ENCODE measurements at places on chromosomes 16 and 17.

DNA sequence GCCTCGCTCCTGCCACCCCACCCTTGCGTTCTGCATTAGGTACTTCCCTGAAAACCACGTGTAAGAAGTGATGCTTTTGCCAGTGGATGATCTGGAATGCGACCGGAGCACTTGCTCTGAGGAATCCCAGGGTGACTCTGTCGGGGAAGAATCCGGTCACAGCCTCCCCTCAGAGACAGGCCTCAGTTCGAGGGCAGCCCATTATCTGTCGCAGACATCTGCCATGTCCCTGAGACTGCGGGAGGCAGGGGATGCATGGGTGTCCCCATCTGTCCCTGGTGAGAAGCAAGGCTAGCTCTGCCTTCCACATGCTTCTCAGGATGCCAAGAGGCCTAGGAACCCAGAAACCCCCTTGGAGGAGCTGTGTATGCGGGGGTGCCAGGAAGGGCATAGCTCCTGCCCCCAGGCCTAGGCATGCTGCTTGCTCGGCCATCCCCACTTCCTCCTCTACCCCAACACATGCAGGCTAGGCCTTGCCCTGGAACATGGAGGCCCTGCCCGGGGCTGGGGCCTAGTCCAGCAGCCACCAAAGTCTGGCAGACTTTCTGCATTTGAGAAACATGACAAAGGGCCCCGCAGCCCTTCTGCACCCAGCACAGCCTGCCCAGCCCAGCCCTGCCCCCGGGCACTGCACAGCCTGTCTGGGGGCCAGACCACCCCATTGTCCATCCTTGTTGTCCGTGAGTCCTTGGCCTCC lies 20.5 kb downstream of the MNT start:
- DNase-seq: no peak

GRCh38 chr16:82396509-82396908 lies 226.5 kb upstream of the MPHOSPH6 start:
- no peak for DNase-seq

- DNase-seq: no peak
These were observed 1.9 kb downstream of the ZNF652 start for GRCh38 chr17:49359990-49360795.

GRCh38 chr17:8488901-8489300 lies 53.2 kb downstream of the NDEL1 start:
- no peak for DNase-seq

GRCh38 chr16:28903344-28904042 lies 21.5 kb downstream of the RABEP2 start:
- DNase-seq: no peak

GRCh38 chr16:9780831-9781230 lies 401.4 kb downstream of the GRIN2A start:
- no peak for DNase-seq

DNA sequence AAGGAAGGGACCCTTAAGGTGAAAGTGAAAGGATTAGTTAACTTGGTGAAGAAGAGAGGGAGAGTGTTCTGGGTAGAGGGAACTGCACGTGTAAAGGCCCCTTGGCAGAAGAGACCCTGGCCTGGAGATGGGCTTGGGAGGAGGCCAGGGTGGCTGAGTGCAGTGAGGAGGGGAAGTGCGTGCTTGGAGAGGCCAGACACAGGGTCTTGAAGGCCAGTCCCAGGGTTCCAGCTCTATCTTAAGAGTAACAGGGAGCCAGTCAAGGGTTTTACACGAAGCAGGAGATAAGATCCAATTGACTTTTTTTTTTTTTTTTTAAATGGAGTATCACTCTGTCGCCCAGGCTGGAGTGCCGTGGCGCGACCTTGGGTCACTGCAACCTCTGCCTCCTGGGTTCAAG lies 15.2 kb upstream of the DOK4 start:
- DNase-seq: no peak

DNA sequence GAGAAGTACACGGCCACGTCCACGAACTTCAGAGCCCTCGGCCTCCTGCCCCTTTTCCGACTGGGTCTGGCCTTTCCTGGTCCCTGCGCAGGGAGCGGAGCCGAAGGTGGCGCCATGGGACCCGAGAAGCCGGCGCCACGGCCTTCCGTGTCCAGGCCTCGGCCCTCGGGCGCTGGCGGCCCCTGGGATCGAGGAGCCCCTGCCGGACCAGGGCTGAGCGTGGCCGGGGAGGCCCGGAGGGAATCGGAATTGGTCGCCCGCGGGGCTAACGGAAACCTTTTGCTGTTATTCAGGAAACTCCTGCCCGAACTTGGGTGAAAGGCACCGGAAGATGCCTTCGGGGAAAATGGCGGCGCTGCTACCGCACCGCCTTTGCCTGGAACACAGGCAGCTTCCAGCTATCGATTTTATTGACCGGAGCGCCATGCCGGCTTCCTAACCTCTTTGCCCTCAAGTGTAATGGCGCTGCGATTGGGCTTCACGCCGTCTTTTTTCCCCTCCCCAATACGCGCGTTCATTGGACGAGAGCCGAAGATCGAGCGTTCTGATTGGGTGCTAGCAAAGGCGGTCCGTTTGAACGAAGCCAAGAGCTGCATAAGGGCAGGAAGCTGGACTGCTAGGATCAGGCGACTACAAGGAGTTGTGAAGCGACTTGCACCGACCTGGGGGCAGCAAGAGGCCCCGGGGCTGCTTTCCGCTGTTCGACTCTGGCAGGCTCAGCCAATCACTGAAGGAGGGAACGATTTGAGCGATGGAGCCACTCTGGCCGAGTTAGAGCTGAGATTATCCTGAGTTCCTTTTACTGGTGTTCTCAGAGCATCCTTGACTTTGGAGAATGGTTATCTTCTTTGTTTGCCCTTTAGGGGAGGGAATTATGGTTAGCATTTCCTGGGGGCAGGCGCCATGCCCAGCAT lies at the start of gene ZNF689:
TSS of gene ZNF689 (minus strand) at position 464 of the 914 bp plus-strand sequence. CDS start at position 116, 348 bp downstream.
- peak; percentile 96 for DNase-seq

DNA sequence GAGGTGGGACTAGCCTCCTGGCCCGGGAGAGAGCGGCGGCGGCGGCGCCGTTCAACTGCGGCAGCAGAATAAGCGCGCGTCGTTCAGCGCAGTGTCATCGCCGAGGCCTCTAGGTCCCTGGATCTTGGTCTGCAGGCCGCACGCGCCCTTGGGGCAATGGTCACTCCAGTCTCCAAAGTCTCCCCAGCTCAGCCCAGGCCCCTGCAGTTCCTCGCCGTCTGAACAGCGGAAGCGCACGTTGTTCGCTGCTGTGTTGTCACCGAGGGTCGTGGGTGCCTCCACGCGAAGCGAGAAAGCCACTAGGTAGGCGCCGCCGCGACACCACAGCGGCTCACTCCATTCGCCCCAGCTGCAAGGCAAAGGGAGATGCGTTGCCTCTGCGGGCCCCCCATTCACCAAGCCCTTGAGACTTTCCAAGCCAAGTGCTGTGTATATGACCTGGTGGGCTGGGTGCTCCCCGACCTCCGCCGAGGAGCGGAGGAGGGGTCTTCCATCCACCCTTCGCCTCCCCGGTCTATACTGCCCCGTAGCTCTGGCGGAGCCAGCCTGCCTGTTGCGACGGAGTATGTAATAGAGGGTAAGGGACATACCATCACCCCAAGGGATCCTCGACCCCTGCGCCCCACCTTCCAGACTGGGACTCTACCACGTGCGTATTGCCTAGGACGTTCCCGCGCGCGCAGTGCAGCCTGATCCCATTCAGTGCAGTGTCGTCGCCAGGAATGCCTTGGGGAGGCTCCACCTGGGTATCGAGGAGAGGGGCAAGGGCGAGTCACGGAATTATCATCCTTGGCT lies 656 bp downstream of the VMO1 start:
- DNase-seq: no peak

DNA sequence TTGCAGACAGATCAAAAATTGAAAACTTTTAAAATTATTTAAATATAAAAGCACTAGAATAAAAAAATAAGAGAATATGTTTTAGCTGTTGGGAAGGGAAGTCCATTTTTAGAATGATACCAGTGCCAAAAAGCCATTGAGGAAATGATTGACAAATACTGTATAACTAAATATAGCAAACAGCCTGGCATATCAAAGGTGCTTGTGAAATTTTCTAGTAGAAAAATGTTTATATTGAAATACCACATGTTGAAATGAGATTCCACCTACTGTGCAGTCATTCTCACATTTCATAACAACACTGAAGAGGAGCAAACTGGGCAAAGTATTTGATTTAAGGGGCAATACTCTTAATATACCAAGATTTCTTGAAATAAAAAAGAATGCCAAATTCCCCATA lies 183.5 kb downstream of the PHKB start:
- DNase-seq: no peak

DNA sequence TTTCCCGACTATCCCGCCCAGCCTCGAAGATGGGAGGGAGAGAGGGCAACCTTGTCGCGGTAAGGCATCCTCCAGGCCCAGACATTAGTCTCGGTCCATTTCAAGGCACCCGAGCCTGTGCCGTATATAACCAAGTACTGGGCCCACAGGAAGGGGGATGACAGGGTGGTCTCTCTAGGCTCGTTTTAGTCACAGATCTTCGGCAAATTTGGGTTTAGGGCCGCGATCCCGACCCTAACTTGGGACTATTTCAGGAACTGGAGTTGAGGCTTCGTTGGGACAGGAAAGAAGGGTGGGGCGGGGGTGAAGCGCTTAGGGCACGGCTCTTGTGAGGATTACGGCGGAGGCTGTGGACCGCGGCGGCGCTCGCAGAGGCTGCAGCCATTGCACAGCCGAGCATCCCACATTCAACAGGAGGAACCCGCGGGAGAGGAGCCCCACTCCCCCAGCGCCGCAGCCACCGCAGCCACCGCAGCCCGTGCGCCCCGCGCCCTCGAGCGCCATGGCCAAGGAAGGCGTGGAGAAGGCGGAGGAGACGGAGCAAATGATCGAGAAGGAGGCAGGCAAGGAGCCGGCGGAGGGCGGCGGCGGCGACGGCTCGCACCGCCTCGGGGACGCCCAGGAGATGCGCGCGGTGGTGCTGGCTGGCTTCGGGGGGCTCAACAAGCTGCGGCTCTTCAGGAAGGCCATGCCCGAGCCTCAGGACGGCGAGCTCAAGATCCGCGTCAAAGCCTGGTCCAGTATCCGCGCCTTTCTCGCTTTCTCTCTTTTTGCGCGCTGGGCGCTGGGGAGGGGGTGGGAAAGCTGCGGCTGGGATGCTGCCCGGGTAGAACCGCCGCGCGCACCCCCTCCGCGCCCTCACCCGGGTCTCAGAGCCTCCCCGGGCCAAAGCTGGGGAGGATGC lies at the start of gene VAT1L:
TSS of gene VAT1L (plus strand) at position 384 of the 904 bp plus-strand sequence. CDS start at position 503, 119 bp downstream.
- DNase-seq: peak; percentile 4

DNA sequence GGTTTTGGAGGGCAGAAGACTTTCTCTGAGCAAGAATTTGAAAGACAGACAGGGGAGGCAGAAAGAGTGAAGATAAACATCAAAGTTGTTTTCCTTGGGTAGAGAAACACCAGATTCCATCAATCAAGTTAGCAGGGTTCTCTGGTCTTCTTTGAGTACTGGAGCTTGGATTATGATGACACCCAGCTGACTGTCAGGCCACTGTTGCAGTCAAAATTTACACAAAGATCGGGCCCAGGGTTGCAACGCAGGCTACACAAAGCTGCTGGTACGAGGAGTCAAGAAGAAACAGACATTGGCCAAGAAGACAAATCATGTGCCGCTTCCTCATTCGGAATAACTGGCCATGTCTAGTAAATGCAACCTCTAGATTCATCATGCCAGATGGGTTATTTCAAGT lies 396.2 kb upstream of the XYLT1 start:
- no peak for DNase-seq
